CD4-positive, alpha-beta T cell treated with Interleukin-6 for 4 hours (primary cell): ENCODE measurements at places on chromosomes 6 and 20.
A peak's percentile ranks its signal among the peaks of the same experiment; 100 is the strongest.

DNA sequence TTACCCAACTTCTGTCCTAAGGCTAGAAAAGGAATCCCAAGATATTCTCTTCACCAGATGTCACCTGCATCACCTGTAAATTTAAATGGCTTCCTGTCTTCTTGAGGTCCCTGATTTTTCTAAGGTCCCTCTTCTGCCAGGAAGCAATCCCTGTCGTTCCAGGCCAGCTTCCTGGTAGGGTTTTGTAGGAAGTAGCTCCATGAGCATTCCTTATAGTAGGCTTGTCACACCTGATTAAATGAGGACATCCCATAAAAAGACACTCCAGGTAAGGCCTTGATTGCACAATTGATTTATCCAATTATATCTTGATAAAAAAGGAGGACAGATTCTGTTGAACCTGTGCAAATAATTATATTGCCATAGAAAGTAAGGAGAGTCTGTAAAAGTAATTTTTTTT is 8.7 kb downstream of the RAB44 start:
- no peak for DNase-seq

DNA sequence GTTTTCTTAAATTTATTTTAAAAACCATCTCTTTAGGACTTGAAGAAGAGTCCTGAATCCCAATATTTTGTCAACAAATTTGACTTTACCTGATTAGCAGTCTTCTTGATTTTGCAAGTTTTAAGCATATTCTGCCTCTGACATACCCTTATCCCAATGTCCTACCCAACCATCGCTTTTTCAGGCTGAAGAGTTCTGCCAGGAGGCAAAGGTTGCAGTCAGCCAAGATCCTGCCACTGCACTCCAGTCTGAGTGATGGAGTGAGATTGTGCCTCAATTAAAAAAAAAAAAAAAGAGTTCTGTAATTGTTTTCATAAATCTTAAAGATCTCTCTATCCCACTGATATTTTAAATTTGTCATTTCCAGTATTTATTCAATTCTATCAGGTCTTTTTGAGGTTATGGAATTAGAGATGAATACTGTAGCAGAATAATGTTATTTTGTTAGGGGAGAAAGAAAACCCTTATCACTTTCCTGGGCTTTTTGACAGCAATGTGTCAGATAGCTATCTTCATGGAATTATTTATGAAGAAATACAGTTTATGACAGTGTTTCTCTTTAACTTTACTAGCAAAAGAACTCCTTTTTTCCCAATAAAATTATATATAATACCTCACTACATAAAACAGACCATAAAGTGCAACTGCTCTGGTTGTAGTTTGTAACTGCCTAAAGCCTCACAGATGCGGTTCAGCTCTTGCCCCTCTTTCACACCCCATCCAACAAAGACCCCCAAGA is 78.2 kb downstream of the IBTK start:
- no peak for DNase-seq

DNA sequence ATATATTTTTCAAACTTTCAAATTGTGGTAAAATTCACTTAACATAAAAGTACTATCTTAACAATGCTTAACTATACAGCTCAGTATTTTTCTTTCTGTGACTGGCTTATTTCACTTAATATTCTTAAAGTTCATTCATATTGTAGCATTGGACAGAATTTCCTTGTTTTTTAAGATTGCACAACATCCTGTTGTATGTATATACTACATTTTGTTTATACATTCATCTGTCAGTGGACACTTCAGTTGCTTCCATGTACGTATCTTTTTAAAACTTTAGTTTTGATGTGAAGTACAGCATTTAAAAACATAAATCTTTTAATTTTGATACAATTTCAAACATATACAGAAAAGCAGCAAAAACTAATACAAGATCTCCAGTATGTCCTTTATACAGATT is 220.7 kb downstream of the ZFAND3 start:
- DNase-seq = no peak

DNA sequence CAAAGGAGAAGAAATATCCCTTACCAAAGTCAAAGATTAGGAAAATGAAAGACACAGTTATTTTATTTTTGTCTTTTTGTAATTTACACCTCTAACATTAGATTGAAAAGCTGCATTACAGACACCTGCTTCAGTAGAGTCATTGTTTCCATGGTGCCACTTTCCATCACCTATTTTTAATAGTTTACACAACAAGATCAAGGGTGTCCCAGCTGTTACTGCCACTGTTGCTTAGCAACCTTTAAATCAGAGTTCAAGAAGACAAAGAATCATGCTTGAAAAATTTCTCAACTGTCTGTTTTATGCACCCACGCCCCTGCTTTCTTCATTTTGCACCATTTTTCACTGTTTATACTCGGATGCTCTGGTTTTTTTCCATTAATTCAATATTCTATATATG is 668.2 kb upstream of the GJE1 start:
- no peak for DNase-seq

GRCh38 chr6:137044366-137045221 is at the start of gene IL20RA:
TSS of gene IL20RA (minus strand) at chr6:137044965. CDS start at chr6:137044728, 237 bp downstream.
- DNase-seq = peak; percentile 6
